ENCODE measurements at places on chromosomes 2 and 18.

DNA sequence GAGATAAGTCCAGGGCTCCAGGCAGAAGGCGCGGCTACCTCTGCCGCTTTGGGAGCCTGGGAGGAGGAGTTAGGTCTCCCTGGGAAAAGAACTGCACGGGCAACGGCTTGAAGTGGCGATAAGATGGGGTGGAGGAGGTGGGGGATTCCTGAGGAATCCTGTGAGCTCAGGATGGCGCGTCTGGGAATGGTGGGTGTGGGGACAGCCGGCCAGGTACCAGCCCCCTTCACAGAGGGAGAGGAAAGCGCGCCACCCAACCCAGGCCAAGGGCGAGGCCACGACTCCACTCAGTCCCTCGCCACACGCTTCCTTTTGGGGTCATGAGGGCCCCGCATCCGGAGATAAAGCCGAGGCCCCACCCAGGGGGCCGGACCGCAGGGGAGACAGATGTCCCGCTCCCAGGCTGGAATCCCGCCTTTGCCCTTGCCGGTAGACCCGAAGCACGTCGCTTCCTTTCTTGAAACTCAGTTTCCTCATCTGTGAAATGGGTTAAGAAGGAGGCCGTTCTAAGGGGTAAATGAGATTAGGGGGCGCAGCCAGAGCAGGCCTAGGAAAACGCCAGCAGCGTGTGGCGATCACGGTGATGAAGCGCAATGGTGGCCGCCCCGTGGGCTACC, 1.7 kb upstream of the CTDSP1 start:
- DNase-seq = peak; percentile 67

- peak; percentile 25 for DNase-seq
These were observed 37.6 kb upstream of the MCM6 start for GRCh38 chr2:135913727-135914365.

- no peak for DNase-seq
These were observed 639.6 kb downstream of the IRS1 start for GRCh38 chr2:226159875-226160479.

DNA sequence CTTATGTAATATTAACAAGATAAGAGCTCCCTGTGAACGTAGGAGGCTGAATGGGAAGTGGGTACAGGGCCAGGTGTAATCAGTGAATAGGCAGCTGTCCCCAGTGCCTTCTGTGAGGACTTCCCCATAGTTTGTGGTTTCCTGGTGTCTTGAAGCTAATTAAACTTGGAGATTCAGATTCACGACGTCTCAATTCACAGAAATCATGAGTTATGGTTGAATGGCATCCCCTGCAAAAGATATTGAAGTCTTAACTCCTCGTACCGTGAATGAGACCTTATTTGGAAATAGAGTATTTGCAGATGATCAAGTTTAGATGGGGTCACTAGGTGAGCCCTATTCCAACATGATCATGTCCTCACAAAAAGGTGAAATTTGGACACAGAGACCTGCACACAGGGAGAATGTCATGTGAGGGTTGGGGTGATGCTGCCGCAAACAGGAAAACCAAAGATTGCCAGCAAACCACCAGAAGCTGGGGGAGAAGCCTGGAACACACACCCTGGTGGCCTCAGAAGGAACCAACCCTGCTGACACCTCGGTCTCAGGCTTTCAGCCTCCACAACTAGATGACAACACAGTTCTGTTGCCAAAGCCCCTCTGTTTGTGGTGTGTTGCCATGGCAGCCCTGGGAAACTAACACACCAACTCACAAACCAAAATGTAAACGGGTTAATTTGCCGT, 13.2 kb downstream of the ARL4C start:
- DNase-seq = no peak

- no peak for DNase-seq
These were observed 303.7 kb downstream of the PTPRM start for GRCh38 chr18:7870855-7871254.

- DNase-seq = no peak
These were observed 124.5 kb downstream of the MIB1 start for GRCh38 chr18:21865043-21865442.

DNA sequence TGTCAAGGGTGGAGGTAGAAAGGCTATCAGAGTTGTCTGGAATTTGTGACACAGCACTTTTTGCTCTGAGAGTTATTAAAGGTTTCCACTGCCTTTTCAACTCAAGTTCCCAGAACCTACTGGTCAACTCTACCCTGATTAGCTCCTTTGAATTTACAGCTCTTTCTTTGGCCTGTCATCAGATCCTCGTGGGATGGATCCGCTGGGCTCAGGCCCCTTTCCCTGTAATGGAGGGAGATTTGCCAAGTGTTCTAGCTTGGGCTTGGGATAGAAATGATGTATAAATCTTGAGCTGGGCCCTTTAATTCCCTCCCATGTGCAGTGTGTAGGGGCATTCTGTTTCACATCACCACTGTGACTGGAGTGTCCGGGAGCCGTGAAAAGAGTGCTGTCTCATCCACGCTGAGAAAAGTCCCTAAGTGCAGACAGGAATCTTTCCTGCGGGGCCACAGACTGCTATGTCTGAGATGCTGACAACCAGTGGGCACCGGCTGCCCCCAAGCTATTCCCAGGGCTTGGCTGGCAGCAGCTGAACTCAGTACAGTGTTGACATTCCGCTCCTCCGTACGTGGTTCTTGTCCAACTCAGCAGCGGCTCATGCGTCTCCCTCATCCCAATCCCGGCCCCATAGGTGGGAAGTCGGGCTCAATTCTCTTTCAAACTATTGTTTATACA, 46.9 kb upstream of the ARHGAP28 start:
- no peak for DNase-seq

DNA sequence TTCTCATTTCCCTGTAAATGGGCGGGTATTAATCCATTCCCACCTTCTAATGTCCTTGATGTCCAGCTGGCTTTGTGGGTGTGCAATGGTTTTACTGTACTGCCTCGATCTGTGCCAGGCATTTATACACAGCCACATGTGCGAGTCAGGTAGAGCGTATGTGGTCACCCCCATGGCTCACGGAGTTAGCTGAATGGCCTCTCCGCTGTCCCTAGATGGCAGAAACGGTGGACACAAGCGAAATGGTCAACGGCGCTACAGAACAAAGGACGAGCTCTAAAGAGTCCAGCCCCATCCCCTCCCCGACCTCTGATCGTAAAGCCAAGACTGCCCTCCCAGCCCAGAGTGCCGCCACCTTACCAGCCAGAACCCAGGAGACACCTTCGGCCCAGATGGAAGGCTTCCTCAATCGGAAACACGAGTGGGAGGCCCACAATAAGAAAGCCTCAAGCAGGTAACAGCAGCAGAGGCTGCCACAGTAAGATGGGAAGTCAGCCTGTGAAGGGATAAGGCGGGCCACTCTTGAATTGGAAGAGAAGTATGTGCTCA, 59.1 kb upstream of the EML6 start:
- DNase-seq = no peak

DNA sequence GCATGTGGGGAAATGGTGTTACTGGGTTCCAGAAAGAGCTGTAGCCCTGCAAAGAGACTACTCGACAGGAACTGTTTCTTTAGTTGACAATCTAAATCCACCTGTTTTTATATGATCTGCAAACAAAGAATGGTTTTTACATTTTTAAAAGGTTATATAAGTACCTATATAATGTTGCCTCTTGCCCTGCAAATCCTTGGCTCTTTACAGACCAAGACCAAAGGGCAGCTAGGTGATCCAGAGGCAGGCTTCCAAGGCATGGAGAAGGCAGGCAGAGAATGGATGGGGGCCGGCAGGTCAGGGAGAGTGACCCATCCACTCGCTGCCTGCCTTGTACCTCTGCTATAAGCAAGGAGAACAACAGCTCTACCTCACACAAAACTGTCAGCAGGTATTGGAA, 173.6 kb downstream of the ANTXR1 start:
- no peak for DNase-seq

- no peak for DNase-seq
These were observed 74.1 kb upstream of the SMAD2 start for GRCh38 chr18:48004577-48004976.

- peak; percentile 79 for DNase-seq
These were observed at the start of gene FLACC1 for GRCh38 chr2:201357221-201357620. TSS of gene FLACC1 (minus strand) at chr2:201357345. CDS start at chr2:201351404, 5,941 bp downstream.

DNA sequence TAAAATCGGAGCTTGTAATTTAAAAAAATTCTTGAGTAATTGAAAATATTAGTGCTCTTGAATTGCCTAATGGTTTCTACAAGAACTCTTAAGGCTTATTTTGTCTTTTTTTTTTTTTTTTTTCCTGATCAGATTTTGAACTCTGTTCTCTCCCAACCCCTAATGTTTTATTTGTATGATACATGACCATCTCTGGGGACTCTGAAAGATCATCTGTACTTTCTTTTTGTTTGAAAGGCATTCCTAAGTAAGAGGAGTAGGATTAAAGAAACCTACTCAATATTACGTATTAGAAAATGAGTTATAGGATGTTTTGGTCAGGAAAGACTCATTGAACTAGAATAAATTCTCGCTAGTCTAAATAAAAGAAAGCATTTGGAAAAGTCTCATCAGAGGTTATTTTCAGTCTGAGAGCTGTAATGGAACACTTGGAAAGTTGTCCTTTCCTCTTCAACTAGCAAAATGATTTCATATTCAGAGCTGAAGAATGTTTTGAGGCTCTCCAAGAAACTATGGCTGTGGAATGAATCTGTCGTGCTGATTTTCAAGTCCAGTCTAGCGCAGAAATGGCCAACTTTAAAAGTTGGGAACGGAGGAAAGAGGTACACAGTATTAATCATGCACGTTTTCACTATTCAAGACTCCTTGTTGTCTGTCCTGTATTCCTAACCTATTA, 182.7 kb downstream of the PRPF40A start:
- no peak for DNase-seq

DNA sequence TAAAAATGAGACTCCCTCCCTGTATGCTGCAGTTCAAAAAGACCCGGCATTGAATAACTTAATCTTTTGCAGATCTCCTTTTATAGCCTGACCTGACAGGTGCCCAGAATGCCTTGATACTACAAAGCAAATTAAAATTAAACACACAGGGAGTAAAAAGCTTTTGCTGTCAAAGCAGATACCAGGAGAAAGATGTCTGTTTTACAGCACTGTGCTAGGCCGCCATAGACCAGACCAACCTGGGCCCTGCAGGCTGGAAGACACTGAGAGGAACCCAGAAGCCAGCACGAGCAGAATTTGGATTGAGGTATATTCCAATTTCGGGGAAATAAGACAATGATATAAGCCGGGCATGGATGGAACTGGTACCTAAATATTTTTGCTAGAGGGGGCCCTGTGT, 602.8 kb upstream of the SOX11 start:
- DNase-seq = no peak

DNA sequence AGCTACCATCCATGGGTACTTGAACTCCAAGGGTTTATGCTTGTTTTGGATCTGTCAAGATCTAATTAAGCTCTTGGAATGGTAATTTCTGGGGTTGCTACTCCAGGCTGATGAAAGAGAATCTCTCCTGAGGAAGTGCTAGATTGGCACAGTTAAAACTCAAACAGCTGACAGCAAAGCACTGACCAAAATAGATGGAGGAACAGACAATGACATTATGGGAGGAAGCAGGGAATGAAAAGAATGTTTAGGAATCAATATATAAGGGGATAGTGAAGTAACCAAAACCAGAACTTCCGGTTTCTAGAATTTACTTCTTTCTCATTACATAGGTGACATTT, 6.3 kb downstream of the THUMPD2 start:
- no peak for DNase-seq

DNA sequence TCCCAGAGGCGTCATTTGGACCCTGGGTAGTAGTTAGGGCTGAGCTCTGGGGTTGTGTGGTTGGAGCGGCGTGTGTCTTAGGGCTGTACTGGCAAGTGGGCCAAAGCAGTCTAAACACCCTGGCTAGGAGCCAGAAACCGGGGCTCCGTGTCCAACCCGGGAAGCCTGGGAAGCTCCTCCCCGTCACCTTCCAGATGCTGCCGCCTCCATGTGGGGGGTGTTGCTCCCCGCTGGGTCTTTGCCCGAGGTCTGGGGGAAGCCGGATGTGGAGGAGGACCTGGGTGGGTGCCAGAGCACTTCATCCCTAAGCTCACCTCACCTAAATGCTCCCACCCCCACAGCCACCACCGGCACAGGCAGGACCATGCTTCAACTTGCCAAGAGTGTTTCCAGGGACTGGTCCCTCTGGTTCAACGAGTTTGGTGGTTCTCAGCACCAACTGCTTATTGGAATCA, 25.4 kb downstream of the TET3 start:
- no peak for DNase-seq

DNA sequence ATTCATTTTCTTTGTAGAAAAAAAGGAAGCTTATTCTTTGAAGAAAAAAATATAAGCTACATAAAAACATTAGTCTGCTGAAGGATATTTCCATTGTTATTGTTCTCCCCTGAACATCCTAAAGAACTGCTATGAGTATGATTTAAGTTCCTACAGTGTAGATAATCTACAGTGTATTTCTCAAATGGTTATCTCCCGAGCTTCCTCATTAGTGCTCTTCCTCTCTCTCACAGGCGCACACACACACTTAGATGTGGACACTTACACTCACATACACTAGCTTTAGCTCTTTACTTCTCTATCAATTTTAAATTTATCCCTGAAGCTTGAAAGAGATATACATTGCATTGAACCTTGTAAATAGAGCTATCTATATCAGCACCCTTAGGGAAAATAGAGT, 681.0 kb downstream of the KCNJ3 start:
- no peak for DNase-seq

DNA sequence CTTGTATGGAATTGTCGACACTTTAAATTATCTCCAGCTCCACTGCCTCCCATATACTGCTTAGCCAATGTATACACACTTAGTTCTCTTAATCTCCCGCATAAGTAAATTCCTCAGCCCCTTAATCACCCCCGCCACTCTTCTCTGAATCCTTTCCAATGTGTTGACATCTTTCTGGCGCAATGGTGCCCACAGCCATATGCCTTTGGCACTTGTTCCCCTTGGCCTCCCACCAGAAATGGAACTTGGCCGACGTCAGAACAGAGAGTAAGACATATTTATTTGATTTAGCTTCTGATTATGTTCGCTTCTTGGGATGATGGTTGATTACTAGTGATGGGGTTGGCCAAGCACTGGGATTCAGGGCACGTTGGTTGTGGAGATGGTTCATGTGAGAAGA, 1089.3 kb upstream of the CELF4 start:
- no peak for DNase-seq

- no peak for DNase-seq
These were observed 42.2 kb downstream of the UPP2 start for GRCh38 chr2:158143703-158144360.

GRCh38 chr18:59660786-59661743, 36.2 kb downstream of the CCBE1 start:
- DNase-seq = no peak

DNA sequence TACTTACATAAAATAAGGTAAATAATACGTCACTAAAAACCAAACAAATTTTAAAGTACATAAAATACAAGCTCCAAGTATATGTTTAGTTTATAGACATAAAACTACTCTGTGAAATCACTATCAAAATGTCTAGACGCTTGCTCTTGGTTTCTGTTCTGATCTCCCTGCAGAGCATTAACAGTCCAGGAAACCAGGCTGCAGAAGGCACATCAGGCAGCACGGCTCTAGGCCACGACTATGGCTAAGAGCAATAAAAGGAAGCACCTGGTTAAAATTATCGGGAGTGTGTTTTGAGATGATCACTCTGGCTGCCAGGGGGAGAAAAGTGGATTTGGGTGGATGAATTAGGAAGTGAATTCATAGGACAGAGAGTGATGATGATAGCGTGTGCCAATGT, 196.0 kb upstream of the SPHKAP start:
- no peak for DNase-seq

- no peak for DNase-seq
These were observed 899 bp downstream of the SLC1A4 start for GRCh38 chr2:64989982-64990614.

GRCh38 chr2:2834516-2835254, 503.6 kb upstream of the MYT1L start:
- no peak for DNase-seq

Measured in AG08396 (cell line).